Stimulated activated naive CD4-positive, alpha-beta T cell (primary cell): ENCODE measurements at places on chromosomes 6 and 20.

DNA sequence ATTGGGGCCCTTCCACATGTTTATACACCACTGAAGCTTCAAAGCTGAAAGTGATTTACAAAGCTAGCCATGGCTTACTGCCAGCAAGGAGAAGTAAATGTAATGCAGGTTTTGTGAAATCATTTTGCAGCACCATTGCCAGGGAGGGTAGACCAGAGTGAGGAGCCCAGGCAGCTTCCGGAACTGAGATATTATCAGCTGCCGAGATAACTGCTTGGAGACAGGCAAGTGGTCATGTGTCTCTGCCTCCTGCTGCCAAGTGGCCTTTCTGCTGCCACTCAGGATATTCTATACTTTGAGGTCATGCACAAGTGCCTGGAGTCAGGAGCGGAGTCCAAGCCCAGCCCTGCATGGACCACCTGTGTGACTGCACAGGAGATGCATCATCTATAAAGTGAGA, 160.2 kb downstream of the SYNDIG1 start:
- no peak for DNase-seq

DNA sequence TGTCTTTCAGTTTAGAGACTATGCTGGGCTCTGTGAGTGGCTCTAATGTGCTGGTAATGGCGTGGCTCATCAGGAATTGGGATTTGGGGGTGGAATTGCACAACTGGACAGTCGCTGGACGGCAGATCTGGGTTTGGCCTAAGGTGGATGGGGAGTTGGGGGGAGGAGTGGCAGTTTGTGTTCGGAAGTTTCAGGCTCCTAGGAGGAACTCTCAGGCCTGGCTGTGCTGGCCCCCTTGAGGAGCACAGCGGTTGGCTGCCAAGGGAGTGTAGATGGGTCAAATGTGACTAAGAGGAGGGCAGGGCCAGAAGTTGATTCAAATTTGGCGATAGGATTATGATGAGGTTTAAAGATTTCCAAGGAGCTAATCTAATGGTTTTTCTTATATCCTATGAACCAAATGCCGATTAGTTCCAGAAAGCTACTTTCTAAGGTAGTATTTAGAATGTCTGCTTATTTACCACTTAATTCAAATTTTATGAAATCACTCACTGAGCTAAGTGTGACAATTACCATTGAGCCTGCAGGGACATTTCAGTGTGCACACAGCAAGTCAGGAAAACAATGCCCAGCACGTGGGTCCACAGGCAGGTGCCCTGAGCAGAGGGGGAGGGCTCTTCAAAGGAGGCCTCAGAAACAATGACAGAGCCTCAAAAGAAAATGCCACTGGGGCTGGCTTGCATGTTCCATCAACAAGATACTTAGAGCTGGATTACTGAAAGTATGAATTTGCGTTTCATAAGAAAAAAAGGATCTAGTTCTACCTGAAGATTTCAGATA, 111.0 kb downstream of the GJA10 start:
- DNase-seq, result no peak

DNA sequence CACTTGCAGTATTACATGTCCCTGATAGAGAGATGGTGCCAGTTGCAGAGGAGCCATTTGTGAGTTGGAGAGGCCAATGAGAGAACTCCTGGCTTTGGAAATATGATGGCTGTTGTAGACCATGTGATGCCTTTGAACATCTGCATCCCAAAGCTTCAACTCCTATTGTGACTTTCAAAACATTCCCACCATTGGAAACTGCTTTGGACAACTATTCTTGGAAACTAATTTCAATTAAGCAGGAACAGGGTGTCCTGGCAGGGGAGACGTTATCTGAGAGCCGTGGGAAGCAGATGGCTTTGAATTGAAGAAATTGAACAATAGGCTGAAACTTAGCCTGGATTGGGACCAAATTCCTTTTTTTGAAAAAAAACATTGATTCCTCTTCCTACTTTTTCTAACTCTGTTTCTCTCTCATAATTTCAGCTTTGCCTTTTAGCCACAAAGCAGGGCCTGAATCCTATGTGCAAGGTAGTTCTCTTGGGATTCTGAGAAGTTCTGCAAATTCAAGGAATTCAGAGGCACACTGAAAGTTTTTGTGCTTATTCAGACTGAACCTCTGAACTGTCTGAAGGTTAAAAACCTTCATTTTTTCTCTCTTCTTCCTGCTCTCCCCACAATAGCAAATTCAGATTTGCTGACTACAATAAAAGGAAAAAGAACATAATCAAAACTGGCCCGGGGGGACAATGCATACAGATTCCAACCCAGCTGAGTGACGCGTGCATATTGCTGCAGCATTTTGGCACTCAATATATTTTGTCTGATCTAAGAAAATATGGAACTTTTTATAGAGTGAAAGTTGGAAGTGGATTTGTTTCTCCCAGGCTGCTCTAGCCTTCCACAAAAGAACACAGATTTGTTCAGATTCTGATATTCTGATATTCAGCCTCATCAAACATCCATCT, 720.4 kb upstream of the CHD6 start:
- DNase-seq, result no peak

GRCh38 chr6:25774120-25774715, 19.7 kb downstream of the SLC17A4 start:
- DNase-seq, result no peak
